ENCODE measurements at places on chromosomes 16 and 17. TPM values are rescaled to one million over a fixed set of nuclear protein-coding genes. Genes with fewer than 3 reads are reported as not detected.

Gene ZNF423
- 0.07 TPM for total RNA-seq

Gene MYLK3
- 0.06 TPM for total RNA-seq

Gene UTS2R
- not detected for total RNA-seq

Gene OR4D1
- total RNA-seq, result not detected

Gene HP
- total RNA-seq, result 0.51 TPM

Gene TNK1
- total RNA-seq, result 1.9 TPM

Gene DHX40
- total RNA-seq, result 31.3 TPM
